Central memory CD8-positive, alpha-beta T cell (primary cell): ENCODE measurements at places on chromosomes 12 and 14.

DNA sequence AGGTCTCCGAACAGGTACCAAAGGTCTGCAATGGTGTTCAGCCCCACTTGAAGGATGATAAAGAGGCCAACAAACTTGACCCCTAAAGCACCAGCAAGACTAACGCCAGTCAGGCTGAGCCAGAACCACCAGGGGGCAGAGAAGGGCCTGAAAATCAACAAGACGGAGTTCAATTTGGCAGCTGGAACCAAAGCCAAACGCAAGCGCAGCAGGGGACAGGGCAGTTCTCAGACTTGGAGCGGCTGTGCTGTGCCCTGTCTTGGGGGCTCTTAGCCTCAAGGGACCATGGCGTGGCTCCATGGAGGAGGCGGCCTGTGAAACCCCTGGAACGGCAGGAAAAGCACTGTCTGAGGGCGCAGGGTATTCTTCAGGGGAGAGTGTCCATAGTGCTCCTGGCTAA lies 19.6 kb downstream of the POMT2 start:
- DNase-seq = no peak

- DNase-seq = no peak
These were observed 586.7 kb downstream of the ETNK1 start for GRCh38 chr12:23211384-23212320.

DNA sequence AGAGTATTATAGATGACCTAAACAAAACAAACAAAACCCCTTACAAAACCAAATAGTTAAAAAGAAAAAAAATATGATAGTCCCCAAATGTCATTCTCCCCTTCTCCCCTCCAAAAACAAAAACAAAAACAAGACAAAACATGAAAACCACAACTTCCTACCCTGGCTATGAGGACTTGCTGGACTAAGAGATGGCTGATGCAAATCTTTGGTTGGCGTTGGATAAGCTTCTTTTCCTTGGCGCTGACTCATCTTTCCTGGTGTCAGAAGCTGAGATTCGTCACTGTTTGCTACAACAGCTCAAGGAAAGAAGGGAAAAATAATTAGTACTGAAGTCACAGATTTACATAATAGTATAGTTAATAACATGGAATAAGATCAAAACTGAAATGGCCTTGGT lies 102.5 kb upstream of the BBS10 start:
- no peak for DNase-seq

GRCh38 chr12:124517260-124518050 lies 50.0 kb downstream of the NCOR2 start:
- DNase-seq = no peak

- no peak for DNase-seq
These were observed 25.7 kb upstream of the TC2N start for GRCh38 chr14:91893007-91893406.

DNA sequence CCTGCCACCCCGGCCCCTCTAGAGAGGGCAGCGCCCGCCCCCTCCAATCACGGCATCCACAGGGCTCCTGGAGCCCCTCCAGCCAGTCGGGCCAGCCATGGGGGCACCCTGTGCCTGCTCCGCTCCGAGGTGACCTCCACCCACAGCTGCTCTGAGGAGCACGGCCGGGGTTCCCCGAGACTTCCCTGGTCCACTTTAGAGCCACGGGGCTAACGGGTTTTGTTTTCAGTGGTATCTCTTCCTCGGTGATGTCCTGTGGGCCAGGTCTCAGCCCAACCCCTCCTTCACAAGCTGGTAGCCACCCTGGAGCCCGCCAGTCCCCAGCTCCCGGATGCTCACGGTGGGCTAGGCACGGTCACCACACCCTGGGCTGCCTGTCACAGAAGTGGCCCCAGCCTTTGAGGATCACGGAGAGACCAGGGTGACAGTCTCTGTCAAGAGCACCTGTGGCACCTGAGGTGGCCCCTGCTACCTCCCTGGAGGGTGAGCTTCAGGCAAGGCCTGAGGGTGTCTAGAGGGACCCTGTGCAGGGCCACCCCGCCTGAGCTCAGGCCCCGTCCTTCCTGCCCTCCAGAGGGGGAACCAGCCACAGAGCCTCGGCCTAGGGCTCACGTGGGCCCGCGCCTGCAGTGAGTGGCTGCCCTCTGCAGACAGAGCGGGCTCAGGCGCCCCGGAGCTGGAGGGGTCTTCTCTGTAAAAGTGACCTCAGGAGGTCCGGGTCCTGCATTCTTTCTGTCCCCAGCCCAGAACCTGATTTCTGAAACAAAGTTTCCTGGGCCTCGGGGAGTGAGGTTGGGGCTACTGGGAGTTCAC lies 146.0 kb upstream of the C14orf180 start:
- peak; percentile 12 for DNase-seq
